ENCODE measurements at places on chromosomes 5 and 9.
A peak's percentile ranks its signal among the peaks of the same experiment; 100 is the strongest.

DNA sequence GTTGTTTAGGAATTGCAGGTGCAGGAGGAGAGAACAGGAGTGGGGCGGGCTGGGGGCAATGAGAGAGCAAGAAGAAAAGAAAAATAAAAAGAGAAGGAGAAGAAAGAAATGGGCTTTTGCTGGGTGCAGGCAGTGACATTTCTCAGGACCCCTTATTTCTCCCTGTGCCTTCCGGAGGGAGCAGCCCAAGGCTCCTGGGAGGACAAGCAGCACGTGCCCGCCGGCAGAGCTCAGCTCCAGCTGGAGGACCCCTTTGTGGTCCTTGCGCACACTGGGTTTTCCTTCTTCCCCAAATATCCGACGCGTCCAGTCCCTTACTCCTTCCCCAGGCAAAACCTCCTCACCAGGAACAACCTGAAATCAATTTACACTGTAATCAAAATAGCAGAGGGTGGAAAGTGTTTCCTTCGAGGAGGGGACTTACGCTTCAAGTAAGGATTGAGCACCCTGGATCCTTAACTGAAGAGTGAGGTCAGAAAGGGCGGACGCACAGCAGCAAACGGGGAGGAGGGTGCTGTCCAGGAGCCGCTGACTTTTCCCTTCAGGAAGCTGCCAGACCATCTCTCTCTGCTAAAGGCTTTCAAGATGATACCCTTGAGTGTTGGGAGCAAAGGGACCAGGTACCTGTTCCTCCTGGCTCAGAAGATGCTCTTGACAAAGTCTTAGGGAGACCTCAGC is 2.1 kb downstream of the BTNL9 start:
- DNase-seq = no peak

DNA sequence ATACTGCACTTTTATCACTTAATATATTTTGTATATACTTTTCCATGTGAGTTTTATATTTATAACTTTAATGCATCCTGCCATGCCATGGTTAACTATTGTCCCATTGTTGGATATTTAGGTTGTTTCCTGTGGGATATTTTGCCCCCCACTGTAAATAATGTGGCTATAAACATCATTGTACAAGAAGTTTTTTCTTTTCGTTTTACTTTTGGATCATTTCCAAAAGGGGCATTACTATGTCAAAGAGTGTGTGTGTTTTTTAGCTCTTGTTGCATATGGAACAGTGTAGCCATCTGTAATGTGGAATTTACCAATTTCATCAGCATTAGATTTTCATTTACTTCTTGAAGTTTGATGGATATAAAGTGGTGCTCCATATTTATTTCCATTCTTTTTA is 13.3 kb downstream of the ITGA2 start:
- DNase-seq = no peak

DNA sequence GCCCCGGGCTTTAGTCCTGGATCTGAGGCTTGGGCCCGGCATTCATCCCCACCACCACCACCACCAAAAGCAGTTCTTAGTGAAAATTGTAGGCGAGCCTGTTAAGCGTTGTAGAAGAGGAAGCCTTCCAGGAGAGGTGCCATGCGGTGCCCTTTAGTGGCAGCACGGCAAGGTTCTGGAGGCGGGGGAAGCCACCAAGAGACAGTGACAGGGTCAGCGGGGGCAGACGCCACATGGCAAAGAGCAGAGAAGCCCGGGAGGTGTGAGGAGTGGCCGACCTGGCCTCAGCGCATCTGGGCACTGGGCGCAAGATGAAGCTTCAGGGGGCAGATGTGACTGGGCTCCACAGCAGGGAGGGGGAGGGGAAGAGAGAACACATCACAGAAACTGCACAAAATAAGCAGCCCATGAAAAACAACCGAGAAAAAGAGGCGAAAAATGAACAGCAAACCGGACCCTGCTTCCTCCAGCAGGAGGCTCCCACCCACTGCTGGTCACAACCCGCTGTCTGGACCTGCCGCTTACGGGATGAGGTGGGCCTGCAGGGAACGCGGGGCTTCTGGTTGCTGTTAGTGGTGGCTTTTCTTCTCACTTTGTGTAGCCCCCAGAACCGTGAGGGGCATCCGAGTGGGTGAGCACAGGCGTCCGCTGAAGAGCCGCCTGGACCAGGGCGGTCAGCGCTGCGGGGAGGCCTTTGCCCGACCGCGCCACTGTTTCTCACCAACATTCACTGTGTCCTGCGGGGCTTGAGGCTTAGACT is 4.3 kb downstream of the LRRC14B start:
- DNase-seq = no peak

GRCh38 chr9:6925836-6926235 is 168.1 kb downstream of the KDM4C start:
- DNase-seq = no peak

- no peak for DNase-seq
These were observed 35.5 kb downstream of the PDZD2 start for GRCh38 chr5:31674371-31674951.

GRCh38 chr9:15272377-15272928 is 34.6 kb downstream of the TTC39B start:
- no peak for DNase-seq

- no peak for DNase-seq
These were observed 29.3 kb upstream of the NR3C1 start for GRCh38 chr5:143432658-143433239.

GRCh38 chr5:58184910-58185309 is 275.0 kb downstream of the PLK2 start:
- no peak for DNase-seq

DNA sequence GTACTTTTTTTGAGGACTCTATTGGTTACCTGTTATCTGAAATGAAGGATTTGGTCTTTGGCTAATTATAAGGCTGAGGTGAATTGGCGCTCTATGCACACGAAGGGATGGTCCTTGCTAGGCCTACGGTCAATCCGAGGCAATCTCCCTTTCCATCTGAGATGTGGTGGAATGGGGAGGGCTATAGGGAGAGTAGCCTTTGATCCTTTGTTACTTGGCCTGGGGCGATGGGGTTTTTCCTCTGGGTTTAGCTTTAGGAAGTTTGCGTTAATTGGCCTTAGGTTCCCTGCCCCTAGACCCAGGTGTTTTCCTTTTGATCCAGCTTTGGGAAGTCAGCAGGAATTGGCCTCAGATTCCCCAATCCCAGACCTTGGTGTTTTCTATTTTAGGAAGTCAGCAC is 102.1 kb upstream of the C9orf72 start:
- DNase-seq = no peak

DNA sequence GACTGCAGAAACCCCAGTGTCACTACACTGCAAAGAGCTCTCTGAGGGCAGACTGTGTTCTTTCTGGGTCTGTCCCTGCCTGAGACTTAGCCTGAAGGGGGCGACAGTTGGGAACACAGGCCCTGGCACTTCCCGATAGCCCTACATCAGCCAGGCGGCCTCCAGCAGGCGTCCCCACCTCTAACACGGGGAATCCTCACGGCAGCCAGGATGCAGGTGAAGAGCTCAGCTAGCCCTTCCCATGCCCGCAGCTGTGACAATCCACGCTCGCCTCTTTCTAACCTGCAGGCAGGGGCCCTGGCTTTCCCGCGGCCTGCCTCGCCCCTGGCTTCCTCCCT is 5.9 kb downstream of the MED22 start:
- peak; percentile 41 for DNase-seq

DNA sequence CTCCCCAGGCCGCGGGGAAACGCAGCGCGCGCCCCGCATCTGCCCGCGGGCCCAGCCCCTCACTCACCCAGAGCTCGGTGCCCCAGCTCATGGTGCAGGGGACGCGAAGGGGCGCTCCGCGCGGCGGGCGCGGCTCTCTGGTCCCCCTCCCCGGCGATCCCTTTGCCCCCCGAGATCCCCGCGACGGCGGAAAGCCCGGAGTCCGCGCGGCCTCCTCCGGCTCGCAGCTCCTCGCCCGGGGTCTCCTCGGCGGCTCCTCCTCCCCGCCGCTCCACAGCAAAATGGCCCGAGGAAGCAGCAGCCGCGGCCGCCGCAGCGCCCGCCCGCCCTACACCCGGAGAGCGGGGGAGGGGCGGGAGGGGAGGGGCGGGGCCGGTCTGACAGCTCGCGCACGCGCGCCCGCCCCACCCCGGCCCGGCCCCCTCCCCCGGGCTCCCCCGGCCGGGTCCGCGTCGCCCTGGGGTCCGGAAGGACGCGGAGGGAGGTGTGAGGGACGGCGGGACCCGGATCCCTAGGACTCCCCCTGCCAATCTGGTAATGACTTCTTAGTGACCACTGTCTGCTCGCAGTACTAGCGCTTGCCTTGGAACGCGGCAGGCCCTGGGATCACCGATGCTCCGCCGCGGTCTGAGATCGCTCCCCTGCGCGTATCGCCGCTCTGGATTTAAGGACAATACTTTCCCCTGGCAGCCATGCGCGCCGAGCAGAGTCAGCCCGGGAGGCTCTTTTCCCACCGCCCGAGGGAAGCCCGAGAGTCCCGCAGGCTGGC is at the start of gene FNBP1:
TSS of gene FNBP1 (minus strand) at position 305 of the 769 bp plus-strand sequence. CDS start at position 91, 214 bp downstream.
- DNase-seq = peak; percentile 85

- no peak for DNase-seq
These were observed 127.1 kb downstream of the GLIS3 start for GRCh38 chr9:4172731-4173130.

GRCh38 chr9:136189394-136190236 is 15.3 kb downstream of the LHX3 start:
- no peak for DNase-seq

DNA sequence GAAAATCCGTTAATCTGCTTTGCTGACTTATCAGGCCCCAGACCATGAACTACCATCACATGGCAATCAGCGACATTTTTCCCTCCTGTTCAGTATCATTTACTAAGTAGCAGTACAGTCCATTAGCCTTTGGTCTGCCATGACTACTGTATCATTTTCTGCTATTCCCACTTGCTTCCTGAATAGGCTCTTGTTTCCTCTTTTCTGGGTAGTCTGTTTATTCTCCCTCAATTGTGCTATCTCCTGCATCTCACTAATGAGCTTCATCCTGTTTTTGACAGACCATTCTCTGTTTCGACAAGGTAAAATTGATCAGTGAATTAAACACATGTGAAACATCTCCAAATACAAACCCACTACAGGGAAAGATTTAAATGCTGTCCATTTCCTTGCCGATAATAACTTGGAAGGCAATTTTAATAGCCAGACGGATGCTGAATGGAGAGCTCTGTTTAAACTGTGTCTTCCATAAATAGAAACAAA is 263.5 kb upstream of the ANKRD55 start:
- DNase-seq = no peak

- no peak for DNase-seq
These were observed 4.6 kb downstream of the ZNF622 start for GRCh38 chr5:16461026-16461425.

GRCh38 chr9:83544002-83544698 is 5.9 kb upstream of the FRMD3 start:
- peak; percentile 14 for DNase-seq

DNA sequence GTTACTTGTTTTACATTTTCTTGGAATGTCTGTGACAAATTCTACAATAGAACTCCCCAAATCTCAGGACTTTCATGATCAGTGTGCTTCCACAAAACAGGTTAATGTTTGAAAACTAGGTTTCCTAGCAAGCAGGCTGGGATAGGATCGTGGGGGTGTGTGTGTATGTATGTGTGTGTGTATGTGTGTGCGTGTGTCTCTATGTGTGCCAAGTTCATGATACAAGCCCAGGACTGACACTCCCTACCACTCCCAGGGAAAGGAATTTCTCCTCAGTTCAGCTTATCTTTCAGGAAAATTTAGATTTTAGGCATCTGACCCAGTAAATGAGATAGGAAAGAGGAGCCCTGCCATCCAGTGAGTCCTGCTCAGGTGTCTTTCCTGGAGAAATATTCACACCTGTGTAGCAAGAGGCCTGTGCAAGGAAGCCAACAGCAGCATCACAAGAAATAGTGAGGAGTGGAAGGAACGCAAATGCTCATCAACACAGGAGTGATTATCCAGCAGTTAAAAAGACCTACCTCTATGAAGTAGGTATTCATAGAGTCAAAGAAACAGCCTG is 13.8 kb upstream of the ABLIM3 start:
- no peak for DNase-seq

DNA sequence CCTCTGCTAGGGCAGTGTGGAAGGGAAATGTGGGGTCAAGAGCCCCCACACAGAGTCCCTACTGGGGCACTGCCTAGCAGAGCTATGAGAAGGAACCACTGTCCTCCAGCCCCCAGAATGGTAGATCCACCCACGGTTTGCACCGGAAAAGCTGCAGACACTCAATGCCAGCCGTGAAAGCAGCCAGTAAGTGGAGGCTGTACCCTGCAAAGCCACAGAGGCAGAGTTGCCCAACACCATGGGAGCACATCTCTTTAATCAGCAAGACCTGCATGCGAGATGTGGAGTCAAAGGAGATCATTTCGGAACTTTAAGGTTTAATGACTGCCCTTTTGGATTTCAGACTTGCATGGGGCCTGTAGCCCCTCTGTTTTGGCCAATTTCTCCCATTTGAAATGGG is 52.2 kb downstream of the GKAP1 start:
- DNase-seq = no peak

GRCh38 chr9:89391585-89391984 is 73.3 kb downstream of the SECISBP2 start:
- no peak for DNase-seq

DNA sequence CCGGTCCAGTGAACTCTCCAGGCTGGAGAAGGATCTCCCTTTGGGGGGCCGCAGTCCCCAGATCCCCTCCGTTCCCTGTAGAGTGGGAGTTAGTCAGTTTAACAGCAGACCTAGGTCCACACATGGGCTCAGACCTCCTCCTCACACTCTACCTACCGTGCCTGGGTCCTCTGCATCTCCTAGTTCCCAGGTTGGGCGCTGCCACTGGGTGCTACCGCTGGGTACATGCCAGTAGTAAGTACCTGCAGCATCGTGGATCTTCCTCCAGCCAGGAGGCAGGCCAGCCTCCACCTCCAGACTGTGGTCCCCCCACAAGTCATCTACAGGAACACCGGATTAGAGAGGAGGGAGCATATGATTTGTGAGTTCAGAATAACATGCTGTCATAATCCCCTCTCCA is 802 bp downstream of the APBB3 start:
- no peak for DNase-seq

DNA sequence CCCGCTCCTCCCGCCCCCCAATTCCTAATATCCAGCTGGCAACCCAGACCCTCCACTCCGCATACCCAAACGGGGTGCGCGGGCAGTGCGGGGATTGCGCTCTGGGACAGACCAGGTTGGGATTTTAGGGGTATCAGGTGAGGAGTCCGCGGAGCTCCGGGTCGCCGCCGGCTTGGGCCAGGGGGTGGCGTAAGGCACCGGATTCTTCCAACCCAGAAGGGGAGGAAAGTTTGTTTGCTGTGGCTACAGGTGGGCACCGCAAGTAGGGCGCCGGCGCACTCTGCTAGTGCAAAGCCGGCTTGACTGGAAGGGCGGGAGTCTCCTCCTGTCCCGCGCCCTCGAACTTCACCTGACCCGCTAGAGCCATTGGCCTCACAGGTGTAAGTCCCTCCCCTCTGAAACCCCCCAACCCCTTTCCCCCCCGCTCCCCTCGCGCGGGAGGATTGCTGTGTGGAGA is 709 bp downstream of the IQGAP2 start:
- peak; percentile 70 for DNase-seq

- DNase-seq = peak; percentile 51
These were observed 483 bp downstream of the FBXL7 start for GRCh38 chr5:15500325-15501001.

DNA sequence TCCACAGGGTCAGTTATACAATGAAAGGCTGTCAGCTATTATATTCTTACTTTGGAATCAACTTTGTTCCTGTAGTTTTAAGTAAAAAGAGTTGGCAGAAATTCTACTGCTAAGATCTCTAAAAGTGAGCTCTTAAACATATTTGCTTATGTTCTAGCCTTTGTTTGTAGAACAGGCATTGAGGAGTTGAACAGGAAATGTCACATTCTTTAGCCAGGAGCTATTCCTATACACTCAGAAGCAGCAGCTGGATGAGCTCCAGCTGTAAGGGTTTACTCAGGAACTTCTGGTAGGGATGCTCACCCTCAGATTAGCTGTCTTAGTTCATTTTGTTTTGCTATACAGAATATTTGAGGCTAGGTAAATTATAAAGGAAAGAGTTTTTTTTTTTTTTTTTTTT is 22.4 kb upstream of the SPINK14 start:
- peak; percentile 5 for DNase-seq

Measured in endothelial cell (in vitro differentiated cells).